ENCODE measurements at places on chromosomes 7 and 10. TPM values are rescaled to one million over a fixed set of nuclear protein-coding genes. Genes with fewer than 3 reads are reported as not detected.

- H3K36me3 ChIP-seq, result no peaks in the 10 kb centered on the region
- no peak for DNase-seq
- no peak overlapping the region for H3K4me3 ChIP-seq
- no peak overlapping the region for H3K27ac ChIP-seq
- H3K4me1 ChIP-seq, result no peaks in the 10 kb centered on the region
These were observed 11.1 kb downstream of the MCU start for GRCh38 chr10:72702868-72703581.

- no peaks in the 10 kb centered on the region for H3K27me3 ChIP-seq
- DNase-seq, result no peak
- no peaks in the 10 kb centered on the region for H3K36me3 ChIP-seq
- no peak overlapping the region for H3K27ac ChIP-seq
These were observed 397.0 kb downstream of the CALN1 start for GRCh38 chr7:72015136-72015535.

DNA sequence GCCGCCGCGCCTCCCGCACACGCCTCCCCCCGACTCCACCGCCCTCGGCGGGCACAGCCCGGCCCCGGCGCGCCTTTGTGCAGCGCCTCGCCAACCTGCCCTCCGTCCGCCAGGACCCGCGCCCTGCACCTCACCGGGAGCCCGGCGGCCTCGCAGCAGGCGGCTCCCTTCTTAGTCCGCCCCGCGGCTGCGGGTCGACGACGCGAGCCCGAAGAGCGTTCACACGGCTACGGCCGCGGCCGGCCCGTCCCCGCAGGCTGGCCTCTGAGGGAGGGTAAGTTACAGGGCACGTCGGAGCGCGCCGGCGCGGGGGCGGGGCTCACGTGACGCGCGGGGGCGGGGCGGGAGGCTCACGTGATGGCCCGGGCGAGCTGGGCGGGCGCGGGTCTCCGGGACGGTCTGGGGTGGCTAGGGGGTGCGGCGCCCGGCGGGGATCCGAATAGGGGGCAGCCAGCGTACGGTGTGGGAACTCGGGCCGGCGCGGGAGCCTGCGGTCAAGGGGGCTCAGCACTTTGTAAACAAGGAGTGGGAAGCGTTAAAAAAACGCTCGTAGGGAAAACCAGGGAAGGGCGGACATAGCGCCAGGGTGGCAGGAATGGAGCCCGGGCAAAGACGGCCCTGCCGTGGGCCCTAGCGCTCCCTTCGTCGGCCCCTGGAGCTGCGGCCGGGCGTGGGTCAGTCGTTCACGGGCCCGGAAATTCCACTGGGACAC is at the start of gene ARHGAP12:
Gene ARHGAP12 (minus strand): TSS at position 283 of the 712 bp plus-strand sequence. CDS start 19,976 bp downstream, outside the sequence.
- H3K4me3 ChIP-seq, result peak within 1 kb of the TSS; percentile 82
- H3K36me3 ChIP-seq, result no peaks in the 10 kb centered on the region
- H3K27me3 ChIP-seq, result no peaks in the 10 kb centered on the region
- H3K27ac ChIP-seq, result peak within 1 kb of the TSS; percentile 85
- H3K4me1 ChIP-seq, result peaks cover 11% of the 10 kb centered on the region
- DNase-seq, result peak; percentile 88

GRCh38 chr7:45347804-45348203 is 190.2 kb downstream of the RAMP3 start:
- no peak overlapping the region for H3K4me3 ChIP-seq
- no peaks in the 10 kb centered on the region for H3K36me3 ChIP-seq
- no peak overlapping the region for H3K27ac ChIP-seq
- peaks cover 16% of the 10 kb centered on the region for H3K27me3 ChIP-seq
- DNase-seq, result peak; percentile 27

DNA sequence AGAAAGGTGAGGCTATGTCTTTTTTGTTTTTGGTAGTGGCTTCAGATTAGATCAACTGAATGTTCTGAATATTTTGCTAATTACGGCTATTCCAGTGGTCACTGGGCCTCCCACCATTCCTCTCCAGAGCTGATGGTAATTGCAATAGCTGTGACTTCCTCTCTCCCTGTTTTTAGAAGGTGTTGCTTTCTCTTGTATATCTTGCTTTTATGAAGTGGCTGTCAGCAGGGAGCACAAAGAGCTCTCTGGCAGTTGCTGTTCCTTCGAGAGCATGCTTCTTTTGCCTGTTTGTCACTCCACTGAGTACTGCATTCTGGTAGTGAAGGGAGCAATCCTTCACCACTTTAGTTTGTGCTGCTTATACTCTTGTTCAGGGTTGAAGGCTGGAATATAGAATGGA is 133.3 kb downstream of the EXOC4 start:
- no peaks in the 10 kb centered on the region for H3K36me3 ChIP-seq
- no peak for DNase-seq
- H3K27me3 ChIP-seq, result no peaks in the 10 kb centered on the region
- no peak overlapping the region for H3K27ac ChIP-seq
- no peak overlapping the region for H3K4me3 ChIP-seq
- no peaks in the 10 kb centered on the region for H3K4me1 ChIP-seq

GRCh38 chr10:93368210-93368609 is 113.9 kb downstream of the MYOF start:
- H3K27ac ChIP-seq, result no peak overlapping the region
- no peaks in the 10 kb centered on the region for H3K4me1 ChIP-seq
- no peak for DNase-seq
- H3K27me3 ChIP-seq, result no peaks in the 10 kb centered on the region

DNA sequence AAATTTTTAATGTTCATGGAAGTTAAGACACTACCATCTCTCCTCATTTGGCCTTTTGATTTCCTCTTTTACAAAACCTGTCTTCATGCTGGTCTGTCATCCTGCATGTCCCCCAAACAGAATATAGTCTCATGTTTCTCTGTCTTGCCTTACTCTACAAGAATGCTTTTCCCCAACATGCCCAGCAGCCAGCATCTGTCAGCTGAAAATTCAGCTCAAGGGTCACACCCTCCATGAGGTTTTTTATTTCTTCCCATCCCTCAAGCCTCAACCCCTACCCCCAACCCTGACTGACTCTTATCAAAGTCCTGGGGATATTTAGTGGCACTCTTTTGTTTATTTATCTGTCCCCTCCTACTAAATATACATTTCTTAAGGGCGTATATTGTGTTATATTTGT is 202.0 kb downstream of the ANK3 start:
- no peaks in the 10 kb centered on the region for H3K27me3 ChIP-seq
- DNase-seq, result no peak
- no peaks in the 10 kb centered on the region for H3K4me1 ChIP-seq
- H3K27ac ChIP-seq, result no peak overlapping the region
- H3K4me3 ChIP-seq, result no peak overlapping the region

DNA sequence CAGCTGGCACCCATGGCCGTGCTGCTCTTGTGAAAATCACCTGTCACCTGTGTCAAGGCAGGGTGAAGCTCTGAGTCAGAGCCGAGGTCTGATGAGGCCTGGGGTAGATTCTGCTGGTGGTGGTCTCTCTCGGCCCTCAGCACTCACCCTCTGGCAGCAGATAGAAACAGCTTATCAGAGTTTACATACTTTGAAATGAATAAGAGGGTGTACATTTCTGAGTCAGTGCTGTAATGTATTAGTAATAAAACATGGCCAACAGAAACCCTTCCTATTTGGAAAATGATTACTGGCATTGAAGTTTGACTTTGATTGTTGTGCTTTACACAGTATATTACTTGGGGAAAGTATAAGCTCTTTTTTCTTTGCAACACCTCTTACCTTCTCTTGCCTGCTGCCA is 228.8 kb downstream of the SNX10 start:
- H3K4me3 ChIP-seq, result no peak overlapping the region
- H3K27me3 ChIP-seq, result peaks cover 36% of the 10 kb centered on the region
- no peak for DNase-seq

- peak overlapping the region; percentile 91 for H3K27ac ChIP-seq
- H3K27me3 ChIP-seq, result no peaks in the 10 kb centered on the region
- H3K4me1 ChIP-seq, result peaks cover 16% of the 10 kb centered on the region
- peak overlapping the region; percentile 25 for H3K4me3 ChIP-seq
These were observed 4.2 kb downstream of the CTBP2 start for GRCh38 chr10:125156196-125156595.

DNA sequence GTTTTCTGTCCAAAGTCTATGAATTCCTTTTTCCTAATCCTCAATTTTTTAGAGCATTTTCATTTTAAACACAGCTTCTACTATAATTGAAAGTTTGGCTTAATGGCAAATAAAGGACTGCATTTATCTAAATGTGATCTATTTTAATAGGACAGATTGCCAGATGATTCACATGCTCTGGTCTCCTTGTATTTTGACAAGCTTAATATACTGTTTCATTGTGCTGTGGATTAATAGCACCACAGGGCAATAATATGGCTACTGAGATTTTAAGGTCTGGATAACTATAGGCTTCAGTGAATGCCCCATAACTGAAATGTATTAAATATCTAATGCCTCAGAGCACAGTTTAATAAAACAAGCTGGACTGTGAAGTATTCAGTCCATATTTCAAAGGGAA is 1362.8 kb downstream of the XPNPEP1 start:
- H3K27ac ChIP-seq, result no peak overlapping the region
- no peaks in the 10 kb centered on the region for H3K27me3 ChIP-seq
- H3K4me3 ChIP-seq, result no peak overlapping the region
- no peak for DNase-seq
- H3K4me1 ChIP-seq, result no peaks in the 10 kb centered on the region

- H3K27ac ChIP-seq, result no peak overlapping the region
- H3K36me3 ChIP-seq, result peaks cover 68% of the 10 kb centered on the region
- no peaks in the 10 kb centered on the region for H3K27me3 ChIP-seq
These were observed 8.5 kb downstream of the ZDHHC16 start for GRCh38 chr10:97454330-97455036.

DNA sequence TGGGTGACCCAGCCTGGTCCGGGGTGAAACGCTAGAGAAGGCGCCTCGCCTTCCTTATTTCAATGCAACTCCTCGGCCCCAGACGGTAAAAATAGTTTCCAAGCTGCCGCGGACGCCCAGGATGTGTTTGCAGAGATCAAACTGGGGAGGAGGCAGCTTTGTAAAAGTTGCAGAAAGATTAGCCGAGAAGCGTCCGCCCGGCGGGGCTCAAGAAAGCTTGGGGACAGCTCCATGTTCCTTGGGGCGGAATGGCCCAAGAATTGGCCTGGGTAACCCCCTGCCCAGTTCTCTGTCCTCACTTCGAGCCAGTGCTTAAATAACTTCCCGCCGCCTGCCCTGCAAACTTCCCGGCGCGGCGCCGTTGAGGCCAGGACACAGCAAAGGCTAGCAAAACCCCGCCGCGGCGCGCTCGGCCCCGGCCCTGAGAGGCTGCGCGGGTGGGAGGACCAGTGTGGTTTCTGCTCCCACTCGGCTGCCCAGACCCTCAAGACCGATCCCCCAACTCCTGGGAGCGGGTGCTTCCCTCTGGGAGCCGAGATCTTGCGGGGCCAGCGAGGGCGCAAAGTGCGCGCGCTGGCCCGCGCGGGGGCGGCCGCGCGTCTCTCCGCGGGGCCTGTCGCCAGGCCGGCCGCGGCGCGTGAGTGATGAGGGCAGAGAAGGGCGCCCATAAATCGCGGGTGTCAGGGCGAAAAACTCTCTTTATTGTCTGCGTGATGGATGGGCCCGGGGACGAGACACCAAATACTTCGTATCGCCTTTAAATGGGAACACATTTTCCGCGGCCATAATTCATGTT is 6.3 kb upstream of the ZNF503 start:
- H3K27ac ChIP-seq, result no peak overlapping the region
- H3K27me3 ChIP-seq, result peaks cover 43% of the 10 kb centered on the region
- peak; percentile 57 for DNase-seq
- no peaks in the 10 kb centered on the region for H3K36me3 ChIP-seq
- H3K4me1 ChIP-seq, result peaks cover 53% of the 10 kb centered on the region
- peak overlapping the region; percentile 67 for H3K4me3 ChIP-seq

- H3K4me1 ChIP-seq, result no peaks in the 10 kb centered on the region
- no peak for DNase-seq
- H3K27me3 ChIP-seq, result no peaks in the 10 kb centered on the region
These were observed 85.6 kb downstream of the MICU1 start for GRCh38 chr10:72540193-72540807.

DNA sequence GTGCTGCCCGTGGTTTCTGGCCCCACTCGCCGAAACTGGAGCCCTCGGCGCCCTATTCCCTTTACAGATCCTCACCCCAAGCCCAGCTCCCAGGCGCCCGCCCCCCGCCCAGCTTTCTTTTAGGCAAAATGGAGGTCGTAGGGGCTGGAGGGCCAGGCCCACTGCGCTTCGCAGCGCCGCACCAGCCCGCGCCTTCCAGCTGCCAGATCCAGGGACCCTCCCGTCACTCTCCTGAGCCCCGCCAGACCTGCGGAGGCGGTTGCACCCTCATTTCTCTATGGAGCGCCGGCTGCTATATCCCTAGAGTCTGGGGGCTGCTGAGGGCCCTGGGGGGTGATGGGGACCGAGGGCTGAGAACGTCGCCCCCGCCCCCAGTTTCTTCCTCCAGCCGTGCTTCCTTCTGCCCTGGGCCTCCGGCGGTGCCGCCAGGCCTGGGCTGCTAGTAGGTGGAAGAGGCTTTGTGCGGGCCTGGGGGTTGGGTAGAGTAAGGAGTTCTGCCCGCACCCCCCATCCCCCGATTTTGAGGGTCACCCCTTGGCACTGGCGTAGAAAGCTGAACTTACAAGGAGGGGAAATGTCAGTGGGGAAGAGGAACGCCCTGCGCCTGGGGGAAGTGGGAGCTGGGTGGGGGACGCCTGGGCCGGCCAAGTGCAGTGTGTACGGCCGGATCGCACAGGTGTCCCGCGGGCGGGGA is 1.0 kb downstream of the GNB2 start:
- H3K4me1 ChIP-seq, result peaks cover 66% of the 10 kb centered on the region
- no peak for DNase-seq
- H3K27ac ChIP-seq, result peak overlapping the region; percentile 98
- H3K36me3 ChIP-seq, result peaks cover 33% of the 10 kb centered on the region
- peak overlapping the region; percentile 99 for H3K4me3 ChIP-seq

DNA sequence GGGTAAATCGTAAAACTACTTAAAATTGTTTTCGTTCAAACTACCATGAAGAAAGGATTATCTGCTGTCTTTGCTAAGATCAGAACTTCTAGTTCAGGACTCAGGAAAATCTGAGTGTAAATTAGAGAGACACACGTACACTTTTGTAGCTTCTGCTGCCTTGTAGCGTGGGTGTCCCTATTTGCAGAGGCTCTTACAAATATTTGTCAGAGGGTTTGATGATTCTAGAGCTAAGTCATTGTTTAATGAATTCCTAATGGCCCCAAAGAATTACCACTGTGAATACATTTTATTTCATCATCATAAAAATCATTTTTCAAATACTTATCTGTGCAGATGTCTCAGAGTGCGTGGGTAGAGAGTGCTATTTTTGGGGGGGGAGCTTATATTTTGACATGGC is 314.9 kb downstream of the LRMDA start:
- H3K4me1 ChIP-seq, result no peaks in the 10 kb centered on the region
- DNase-seq, result no peak
- H3K36me3 ChIP-seq, result no peaks in the 10 kb centered on the region
- no peak overlapping the region for H3K27ac ChIP-seq

Gene OPALIN
- total RNA-seq, result not detected

Gene LRRC4
- total RNA-seq, result 0.07 TPM

Gene CCDC3
- 0.04 TPM for total RNA-seq

Gene DENND2A
- total RNA-seq, result not detected

Gene SHH
- 0.09 TPM for total RNA-seq

Gene CFAP69
- total RNA-seq, result 2.3 TPM

Gene LIPJ
- not detected for total RNA-seq

Gene TLL2
- not detected for total RNA-seq

Data from K562 (cell line).